Stimulated activated CD8-positive, alpha-beta memory T cell treated with anti-CD3 and anti-CD28 coated beads, Interleukin-4, amount 100 ng/mL, for 48 hours (primary cell): ENCODE measurements at places on chromosomes 5 and 9.

DNA sequence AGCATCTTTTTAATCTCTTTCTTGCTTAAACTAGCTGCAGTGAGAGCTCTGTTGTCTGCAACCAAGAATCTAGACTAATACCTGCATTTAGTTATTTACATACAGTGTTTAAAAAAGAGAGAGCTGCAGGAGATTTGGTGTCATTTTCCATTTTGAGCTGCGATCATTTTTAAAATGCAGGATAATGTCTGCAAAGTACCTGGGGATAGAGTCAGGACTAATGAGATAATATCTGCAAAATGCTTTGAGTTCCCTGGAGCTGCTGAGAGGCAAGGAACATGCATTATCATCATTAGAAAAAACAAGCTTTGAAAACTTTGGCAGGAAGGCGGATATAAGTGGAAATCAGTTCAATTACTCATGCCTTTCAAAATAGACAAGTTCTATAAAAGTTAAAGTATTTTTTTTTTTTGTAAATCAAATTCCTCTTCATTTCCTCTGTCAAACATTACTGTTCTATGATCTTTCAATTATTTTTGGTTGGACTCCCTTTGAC is 21.8 kb upstream of the ANKRD33B start:
- no peak for DNase-seq

DNA sequence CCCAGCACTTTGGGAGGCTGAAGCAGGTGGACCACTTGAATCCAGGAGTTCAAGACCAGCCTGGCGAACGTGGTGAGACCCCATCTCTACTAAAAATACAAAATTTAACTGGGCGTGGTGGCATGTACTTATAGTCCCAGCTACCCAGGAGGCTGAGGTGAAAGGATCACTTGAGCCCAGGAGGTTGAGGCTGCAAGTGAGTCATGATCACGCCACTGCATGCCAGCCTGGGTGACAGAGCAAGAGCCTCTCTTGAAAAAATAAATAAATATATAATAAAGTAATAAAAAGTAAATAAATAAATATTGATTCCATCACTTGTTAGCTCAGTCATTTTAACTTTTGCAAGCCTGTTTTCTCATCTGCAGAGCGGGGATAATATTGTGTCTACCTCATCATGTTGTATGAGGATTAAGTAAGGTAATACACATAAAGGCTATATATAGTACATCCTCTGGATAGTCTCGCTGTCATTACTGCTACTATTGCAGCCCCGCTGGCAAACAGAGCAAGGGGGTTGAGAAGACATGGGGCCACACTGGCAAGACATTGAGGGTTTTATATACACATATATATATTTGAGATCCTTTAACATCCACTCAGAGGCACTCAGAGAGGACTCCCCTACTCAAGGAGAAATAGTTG is 210.9 kb downstream of the C9orf152 start:
- no peak for DNase-seq

DNA sequence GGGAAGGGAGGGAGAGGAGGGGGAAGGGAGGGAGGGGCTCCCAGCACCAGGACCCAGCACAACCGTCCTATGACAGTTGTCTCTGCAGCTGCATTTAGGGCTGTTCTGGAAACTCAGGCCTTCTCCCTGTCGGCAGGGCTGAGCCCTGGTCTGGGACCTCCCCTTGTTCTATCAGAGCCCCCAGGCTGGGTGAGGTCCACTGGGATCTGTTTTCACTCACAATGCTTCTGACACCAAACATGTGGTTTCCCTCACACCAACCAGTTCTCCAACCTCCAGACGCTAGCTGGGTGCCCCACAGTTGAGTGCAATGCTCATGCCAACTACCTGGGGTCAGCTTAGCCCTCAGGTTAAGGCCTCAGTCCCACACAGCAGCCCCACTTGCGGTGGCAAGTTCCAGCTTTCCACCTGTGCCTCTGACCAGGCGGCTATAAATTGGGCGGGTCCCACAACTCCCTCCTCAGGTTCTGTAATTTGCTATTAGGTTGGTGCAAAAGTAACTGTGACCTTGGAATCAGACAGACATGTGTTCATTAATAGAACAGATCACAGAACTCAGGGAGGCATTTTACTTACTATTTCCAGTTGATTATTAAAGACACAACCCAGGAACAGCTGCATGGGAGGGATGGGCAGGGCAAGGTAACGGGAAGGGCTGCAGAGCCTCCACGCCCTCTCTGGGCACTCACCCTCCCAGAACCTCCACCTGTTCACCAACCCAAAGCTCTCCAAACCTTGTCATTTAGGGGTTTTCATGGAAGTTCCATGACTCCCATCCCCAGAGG is 13.5 kb downstream of the ADAMTS2 start:
- no peak for DNase-seq

DNA sequence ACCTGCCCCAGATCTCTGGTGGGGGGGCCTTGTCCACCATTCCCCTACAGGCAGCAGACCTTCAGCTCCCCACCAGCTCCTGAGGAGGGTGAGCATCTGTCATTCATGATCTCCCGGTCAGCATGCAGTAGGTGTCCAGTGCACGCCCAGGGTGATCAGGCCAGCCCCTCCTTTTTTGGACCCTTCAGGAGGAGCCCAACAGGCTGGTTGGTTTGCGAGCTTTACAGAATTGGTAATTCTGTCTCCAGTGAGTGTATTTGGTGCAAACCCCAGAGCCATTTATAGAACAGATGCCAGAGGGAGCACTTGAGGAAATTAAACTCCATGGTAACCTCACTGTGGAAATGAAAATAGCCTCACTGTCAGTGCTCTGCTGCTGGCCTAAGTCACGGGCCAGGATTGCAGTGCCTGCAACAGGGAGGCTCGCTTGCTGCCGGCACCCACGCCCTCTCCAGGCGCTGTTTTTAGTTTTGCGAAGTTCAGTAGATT is 23.4 kb downstream of the WNK2 start:
- DNase-seq = no peak

GRCh38 chr5:73306741-73307275 is 133.8 kb downstream of the TMEM174 start:
- no peak for DNase-seq

DNA sequence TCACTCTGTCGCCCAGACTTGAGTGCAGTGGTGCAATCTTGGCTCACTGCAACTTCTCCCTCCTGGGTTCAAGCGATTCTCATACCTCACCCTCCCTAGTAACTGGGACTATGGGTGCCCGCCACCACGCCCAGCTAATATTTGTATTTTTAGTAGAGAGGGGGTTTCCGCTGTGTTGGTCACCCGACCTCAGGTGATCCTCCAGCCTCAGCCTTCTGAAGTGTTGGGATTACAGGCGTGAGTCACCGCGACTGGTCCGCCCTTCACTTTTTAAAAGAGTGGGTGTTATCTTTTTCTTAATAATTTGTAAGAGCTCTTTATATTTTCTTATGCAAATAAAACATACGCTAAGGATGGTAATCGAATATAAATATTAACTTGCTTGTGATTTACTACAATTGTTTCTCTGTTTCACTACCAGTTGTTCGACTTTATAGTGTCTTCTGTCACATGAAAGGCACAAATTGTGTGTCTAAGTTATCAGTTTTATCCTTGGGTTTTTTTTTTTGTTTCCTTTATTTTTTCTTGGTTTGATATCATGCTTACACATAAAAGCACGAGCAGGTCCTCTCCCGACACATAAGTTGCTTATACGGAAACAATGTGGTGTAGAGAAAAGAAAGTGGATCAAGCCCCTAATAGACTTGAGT is 1.9 kb upstream of the GPBP1 start:
- DNase-seq = peak; percentile 42

DNA sequence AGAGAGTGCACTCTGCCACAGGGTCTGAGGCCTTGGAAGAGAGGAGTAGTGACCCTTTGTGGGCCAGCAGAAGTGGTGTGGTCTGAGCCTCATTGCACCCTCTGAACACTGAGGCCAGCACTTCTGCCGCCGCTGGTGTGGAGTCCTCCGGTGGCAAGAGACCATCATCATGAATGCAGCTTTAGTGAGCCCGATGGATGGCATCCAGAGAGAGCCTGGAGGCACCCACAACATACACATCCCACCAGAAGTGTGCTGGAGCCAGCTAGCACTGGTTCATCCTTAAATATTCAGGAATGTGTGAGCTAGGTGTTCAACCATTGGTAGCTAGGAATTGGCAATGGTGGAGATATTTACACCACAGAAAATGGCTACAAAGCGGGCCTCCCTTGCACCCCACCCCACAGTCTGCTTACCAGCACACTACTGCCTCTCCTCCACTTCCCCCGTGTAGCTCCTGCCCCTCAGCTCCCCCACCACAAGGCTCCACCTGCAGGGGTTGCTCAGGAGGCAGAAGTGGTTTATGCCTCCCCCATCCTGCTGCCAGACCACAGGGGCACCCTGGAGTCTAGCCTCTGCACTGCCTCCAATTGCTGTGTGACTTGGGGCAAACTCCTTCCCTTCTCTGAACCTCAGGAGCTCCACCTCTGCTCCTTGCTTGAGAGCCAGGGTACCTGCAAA is 16.4 kb downstream of the SLC6A7 start:
- DNase-seq = no peak

- no peak for DNase-seq
Measured at GRCh38 chr5:144433893-144434292, 263.2 kb downstream of the KCTD16 start.

- no peak for DNase-seq
Measured at GRCh38 chr5:134506054-134507039, 19.1 kb upstream of the JADE2 start.
